ENCODE measurements at places on chromosomes 7 and 10.

DNA sequence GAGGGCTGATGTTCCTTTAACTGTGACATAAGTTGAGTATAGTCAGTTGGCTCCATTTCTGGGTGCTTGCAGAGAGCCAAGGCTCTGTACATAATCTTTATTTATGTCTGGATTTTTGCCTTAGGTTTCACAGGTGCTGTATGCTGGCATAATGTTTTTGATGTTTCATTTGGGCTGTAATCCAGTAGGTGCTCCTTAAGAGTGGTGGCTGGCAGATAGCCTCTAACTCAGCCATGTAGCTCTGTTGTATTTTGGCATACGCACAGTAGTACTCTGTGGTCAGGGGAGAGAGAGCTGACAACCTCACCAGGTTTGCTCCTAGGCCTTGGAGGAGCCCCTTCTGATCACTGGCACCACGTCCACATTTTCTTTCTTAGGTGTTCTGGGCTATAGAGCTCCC, 61.1 kb downstream of the RNF133 start:
- no peak for DNase-seq

DNA sequence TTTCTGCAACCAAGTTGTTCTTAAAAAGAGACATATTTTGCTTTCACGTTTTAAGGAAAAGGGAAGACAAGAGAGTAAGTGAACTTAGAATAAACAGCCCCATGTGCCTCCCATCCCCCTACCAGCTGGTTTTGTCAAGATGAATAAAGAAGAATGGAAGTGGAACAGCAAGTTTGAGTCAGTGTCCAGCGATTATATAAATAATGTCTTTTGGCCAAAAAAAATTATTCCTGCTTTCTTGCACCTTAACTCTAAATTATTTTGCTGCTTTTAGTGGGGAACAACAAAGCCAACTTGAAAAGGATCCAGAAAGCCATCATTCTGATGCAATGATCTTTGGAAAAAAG, 82.4 kb upstream of the TRIL start:
- DNase-seq: no peak

- DNase-seq: no peak
Measured at GRCh38 chr7:23393636-23394035, 76.7 kb downstream of the IGF2BP3 start.

- DNase-seq: no peak
Measured at GRCh38 chr7:154863766-154864522, 139.0 kb downstream of the PAXIP1 start.
